NCI-H1694 treated with DMSO at 0.1 percent for 48 hours (cell line): ENCODE measurements at places on chromosomes 5 and 9.

DNA sequence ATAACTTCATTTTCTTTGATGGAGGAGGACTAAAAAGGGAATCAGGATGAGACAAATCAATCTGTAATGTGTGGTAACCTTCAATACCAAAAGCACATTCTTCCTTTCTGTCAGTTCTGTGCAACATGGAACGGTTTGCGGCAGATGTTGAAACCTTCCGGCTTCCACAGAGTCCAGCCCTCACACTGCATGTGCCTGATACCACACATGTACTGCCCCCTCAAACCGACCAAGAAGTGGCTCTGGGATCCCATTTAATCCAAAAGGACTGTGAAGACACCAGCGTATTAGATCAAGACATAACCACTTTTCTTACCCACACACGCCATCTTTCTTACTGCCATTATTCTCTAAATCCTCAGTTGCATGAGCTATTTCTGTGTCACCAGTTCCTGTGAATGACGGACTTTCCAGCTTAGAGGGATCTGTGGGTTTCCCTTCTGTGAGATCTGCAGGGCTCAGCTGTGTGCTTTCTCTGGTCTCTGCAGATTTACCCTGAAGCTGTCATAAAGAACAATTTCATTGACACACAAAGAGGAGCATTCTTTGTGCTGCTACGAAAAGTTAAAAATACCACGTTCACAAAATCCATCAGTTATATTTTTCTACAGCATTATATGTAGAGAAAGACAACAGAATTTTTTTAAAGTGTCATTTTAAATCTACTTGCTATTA, 25.8 kb downstream of the NSUN2 start:
- DNase-seq = no peak

- no peak for DNase-seq
Measured at GRCh38 chr9:35960039-35960655, 2.2 kb upstream of the OR2S2 start.

- no peak for DNase-seq
Measured at GRCh38 chr9:113155911-113156588, 5.2 kb downstream of the SLC31A2 start.

- DNase-seq = no peak
Measured at GRCh38 chr5:4374866-4375265, 765.3 kb upstream of the ADAMTS16 start.

DNA sequence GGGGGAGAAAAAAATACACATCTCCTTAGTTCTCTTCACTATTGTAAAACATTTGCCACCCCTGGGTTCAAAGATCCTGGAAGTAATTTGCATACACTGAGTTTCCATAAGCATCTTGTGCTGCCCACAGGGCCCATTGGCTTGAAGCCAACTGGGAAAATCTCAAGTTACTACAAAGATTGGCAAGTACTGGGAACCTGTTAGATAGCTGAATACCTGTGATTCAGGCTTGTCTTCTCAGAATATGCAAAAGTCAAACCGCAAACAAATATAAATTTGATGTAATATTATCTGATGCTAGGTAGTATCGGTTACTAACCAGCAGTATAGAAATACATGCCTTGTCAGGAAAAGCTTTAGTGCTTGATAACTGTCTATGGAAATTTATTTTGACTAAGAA, 156.9 kb upstream of the FST start:
- DNase-seq = no peak

GRCh38 chr5:159877016-159877415, 39.3 kb upstream of the ADRA1B start:
- no peak for DNase-seq

DNA sequence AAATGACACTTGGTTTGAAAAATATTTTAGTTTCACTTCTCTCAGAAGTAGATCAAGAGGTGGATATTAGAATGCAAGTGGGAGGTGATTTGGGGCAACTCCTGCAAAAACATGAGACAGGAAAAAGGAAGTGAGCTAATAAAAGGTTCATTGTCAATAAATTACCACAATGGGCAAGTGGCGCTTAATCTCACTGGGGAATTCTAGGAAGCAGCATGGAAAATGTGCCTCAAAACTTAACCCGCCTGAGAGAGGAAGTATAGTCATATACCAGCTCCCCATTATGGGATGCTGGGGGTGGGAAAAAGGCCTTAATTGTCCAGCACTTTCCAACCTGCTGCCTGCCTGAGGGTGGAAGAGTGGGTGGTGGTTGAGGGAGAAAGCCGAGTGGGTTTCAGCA, 204.1 kb downstream of the ELAVL2 start:
- DNase-seq = no peak

GRCh38 chr5:63613442-63613841, 348.8 kb downstream of the HTR1A start:
- no peak for DNase-seq

DNA sequence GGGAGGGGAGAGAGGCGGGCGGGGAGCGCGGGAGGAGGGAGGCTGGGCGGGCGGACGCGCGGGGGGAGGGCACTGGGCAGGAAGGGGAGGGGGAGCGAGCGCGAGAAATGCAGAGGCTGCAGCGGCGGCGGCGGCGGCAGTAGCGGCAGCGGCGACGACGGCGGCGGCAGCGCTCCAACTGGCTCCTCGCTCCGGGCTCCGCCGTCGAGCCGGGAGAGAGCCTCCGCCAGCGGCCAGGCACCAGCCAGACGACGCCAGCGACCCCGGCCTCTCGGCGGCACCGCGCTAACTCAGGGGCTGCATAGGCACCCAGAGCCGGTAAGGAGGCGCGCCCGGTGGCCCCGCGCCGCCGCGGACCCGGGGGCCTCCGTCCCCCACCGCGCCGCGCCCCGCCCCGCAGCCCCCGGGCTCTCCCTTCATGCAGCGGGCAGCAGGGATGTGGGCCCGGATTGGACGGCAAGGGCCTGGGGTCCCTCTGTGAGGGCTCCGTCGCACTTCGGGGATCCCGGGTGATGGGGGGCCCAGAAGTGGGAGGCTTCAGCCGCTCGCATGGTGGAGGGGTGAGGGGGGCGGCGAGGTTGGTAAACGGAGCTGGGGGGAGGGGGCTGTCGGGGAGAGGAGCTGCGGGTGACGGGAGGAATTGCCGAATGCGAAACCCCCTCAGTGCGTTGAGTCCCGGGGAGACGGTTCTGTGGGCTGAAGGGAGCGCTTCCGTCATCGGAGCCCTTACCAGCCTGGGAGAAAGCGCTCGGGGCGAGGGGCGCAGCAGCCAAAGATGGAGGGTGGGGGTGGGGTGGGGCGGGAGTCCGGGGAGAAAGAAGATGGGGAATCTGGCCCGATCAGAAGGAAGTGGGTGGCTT, at the start of gene BASP1:
Gene BASP1, plus strand, starts transcription at position 139 of the 860 bp plus-strand sequence. CDS start 57,586 bp downstream, outside the sequence.
- peak; percentile 45 for DNase-seq

DNA sequence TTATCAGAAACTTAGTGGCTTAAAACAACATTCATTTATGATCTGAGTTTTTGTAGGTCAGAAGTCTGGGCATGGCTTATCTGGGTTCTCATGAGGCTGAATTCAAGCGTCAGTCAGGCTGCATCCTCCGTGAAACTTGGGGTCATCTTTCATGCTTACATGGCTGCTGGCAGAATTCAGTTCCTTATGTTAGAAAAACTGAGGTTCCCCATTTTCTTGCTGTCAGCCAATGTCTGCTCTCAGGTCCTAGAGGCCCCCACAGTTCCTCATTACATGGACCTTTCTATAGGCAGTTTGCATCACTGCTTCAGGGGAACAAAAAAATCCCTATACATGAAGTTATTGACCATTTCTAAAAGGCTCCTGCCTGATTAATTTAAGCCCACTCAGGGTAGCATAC, 83.8 kb upstream of the NMUR2 start:
- DNase-seq = no peak

DNA sequence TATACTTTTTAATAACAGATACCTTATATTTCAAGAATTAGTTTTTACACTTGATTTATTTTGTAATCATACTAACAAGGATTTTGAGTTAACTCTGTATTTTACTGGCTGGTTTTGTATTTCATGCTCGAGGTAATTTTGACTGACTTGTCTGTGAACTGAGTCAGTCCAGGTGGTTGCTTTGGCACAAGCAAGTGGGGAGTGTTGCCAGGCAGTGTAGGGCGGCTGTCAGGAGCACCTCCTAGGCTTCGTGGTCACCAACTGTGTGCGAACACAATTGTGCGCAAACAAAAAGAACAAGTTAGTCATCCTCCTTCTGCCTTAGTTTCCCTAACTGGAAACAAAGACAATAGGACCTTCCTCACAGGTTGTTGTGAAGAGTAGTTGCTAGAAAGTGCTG, 286.3 kb downstream of the ADGRV1 start:
- no peak for DNase-seq

DNA sequence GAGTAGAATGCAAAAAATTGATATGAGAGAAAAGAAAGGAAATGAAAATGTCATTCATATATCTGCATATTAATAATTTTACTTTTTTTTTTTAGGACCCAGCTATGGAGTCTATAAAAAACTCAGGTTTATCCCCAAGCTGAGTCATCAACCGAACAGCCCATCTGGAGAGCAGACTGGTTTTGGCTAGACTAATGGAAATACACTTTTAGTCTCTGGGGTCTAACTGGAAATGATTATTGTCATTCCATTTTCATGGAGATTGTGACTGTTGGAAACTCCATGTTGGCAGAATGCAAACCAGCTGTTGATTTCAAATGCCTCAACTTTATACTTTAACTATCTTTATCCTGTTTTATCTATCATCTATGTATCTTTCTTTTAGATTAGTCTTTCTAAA, 28.7 kb downstream of the ANXA1 start:
- DNase-seq = no peak

DNA sequence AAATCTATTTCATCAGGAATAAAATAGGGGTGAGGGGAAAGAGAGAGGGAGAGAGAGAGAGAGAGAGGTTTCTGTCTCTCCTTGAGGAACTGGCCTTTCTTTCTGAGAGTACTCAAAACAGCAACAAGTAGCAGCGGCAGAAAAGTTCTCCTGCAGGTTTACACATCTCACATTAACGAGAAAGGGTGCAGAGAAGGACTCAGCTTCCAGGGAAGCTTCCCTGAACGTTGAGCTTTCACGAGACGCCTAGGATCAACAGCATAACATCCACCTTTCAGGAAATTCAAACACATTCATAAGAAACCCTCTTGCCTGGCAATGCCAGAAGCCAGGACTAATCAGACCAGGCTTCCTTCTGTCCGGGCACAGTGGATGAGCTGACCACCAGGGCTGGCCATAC, 162.9 kb downstream of the ZDHHC21 start:
- no peak for DNase-seq

- DNase-seq = no peak
Measured at GRCh38 chr9:118444403-118444802, 740.2 kb downstream of the TLR4 start.

DNA sequence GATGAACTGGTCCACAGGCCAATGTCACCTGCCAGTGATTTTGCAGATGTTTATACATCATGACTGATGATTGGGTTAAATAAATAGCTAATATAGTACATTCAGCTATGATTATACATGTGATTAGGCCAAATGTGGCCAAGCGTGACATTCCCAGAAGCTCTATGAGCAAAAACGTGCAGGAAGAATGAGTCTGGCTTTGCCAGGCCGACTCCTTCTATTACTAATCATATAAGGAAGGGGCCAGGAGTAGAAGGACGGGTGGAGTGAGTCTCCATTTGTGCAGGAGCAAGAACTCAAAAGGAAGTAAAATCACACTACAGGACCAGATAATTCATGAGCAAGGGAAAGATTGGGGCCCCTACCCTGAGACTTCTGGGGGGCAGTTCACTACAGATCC, 178.2 kb downstream of the ROR2 start:
- DNase-seq = no peak

DNA sequence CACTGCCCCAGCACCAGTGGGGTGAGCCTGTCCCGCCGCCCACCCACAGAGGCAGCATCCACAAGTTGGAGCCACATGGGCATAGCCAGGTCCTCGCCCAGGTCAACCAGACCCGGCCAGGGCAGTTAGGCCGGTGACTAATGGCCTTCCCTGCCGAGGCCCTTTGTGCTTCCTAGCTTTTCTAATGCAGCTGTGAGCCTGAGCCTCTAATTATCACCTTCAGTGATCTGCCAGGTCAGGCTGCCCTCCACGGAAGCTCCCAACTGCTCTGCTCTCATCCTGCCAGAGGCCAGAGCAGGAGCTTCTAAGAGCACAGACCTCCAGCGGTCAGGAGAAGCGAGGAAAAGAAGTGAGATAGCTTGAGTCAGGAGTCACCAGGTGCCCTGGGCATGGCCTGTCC, 87.1 kb upstream of the PPP1R26 start:
- no peak for DNase-seq

- no peak for DNase-seq
Measured at GRCh38 chr9:94995048-94995693, 268.7 kb downstream of the AOPEP start.

DNA sequence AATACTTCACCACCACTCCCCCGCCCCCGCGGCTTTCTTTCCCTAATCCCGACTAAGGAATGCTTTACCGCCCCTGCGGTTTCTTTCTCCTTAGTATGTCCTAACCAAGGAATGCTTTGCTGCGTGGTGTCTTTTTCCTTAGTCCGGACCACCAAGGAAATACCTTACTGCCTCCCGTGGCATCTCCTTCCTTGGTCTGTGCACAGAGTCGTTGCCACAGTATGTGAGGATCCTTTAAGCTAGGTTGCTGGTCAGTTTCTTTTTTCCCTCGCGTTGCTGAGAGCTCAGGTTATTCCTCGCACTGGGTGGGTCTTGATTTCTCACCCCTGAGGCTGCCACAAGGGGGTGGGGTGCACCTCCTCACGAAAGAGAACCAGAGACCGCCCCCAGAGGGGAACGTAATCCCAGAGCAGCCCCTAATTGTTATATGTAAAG, 309.4 kb downstream of the NR3C1 start:
- no peak for DNase-seq

DNA sequence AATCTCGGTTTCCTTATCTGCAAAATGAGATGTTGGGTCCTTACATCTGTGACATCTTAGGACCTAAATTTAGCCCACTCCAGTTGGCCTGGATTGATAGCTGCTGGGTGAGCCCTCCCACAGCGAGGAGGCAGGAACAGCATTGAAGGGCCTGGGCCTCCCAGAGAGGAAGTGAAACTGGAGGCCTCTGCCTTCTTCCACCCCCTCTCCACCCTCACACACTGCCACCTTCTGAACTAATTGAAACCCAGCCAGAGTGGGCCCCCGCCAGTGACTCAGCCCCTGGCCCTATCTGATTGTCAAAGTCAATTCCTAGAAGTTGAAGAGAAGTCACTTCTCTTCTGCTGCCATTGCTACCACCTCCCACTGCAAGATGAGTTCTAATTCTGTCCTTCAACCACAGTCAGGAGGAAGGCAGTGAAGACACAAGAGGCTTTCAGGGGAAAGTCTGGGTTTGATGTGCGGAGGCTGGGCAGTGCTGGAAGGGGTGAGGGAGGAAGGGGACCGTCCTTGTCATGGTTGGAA, 55.2 kb upstream of the NEK6 start:
- DNase-seq = no peak

- DNase-seq = no peak
Measured at GRCh38 chr5:122653087-122654017, 121.5 kb upstream of the SNX2 start.

- no peak for DNase-seq
Measured at GRCh38 chr5:127428748-127429147, 88.7 kb upstream of the PRRC1 start.
